Activated CD4-positive, CD25-positive, alpha-beta regulatory T cell treated with anti-CD3 and anti-CD28 coated beads, Interleukin-2, amount 50 U/mL, for 24 hours (primary cell): ENCODE measurements at places on chromosomes 13 and 19.

DNA sequence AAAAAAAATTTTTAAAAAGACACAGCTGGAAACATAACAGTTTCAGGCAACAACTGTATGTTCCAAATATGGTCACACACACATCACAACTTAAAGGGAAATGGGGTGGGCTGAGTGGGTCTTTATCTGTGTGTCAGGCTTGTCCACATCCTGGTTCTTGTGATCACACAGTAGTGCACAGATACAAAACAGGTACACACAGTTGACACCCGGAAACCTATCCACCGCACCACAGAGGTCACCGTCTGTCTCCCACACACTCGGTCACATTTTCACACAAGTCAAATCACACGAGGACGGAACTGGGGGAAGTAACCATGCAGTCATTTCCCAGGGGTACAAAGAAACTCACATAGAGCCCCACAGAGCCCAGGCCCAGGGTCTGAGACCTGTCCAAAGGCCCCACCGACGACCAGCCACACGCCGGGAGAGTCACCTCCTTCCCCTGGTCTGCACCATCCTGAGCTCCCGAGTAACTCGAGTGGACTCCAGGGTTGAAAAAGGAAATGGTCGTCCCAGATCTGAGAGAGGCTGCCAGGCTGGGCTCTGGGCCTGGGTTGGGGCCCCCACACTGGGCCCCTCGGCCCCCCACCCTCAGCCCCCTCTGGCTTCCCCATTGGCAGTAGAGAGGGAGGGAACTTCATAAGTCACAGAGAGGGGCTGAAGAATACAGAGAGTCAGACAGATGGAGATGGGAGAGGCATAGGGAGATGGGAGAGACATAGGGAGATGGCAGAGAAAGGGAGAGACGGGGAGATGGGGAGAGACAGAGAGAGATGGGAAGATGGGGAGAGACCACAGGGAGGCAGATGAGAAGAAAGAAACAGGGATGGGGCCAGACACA is 1.3 kb upstream of the PPAN start:
- ATAC-seq: peak; percentile 70

- ATAC-seq: no peak
Observed at GRCh38 chr19:29840066-29840950, 28.5 kb downstream of the CCNE1 start.

DNA sequence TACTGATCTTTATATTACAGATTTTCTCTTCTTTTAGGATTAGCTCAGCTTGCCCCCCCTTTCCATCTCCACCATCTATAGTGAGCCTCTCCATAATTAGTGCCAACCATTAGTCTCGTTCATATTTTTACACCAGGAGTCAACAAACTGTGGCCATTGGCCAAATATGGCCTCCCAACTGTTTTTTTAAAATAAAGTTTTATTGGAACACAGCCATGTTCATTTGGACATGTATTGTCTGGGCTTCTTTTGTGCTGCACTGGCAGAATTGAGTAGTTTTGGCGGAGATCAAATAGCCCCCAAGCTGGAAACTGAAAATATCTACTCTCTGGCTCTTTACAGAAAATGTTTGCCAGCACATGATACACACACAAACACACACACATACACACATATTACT is 18.4 kb downstream of the ZNF175 start:
- no peak for ATAC-seq

GRCh38 chr19:2790557-2791271 is 5.4 kb downstream of the THOP1 start:
- ATAC-seq: no peak

GRCh38 chr19:9914315-9915207 is 21.8 kb downstream of the OLFM2 start:
- peak; percentile 94 for ATAC-seq

- no peak for ATAC-seq
Observed at GRCh38 chr19:17654993-17655392, 33.2 kb downstream of the UNC13A start.

DNA sequence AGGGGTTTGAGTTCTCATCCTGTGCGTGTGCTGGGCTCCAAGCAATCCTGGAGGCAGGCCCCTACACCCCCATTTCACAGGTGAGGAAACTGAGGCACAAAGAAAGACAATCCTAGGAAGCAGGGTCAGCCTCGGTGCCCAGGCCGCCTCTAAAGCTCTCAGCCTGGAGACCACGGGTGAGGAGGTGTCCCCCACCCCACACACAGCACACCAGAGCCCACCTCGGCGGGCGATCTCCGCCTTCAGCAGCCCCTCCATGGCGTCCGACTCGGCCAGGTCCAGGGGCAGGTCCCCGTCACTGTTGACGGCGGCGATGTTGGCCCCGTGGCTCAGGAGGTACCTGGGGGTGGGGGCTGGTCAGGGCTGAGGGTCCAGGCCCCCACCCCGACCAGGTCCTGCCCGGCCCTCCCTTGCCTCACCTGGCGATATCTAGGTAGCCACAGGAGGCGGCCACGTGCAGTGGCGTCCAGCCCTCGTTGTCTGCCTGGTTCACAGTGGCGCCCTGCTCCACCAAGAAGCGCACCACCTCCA is 5.1 kb downstream of the PPP1R12C start:
- ATAC-seq: no peak

DNA sequence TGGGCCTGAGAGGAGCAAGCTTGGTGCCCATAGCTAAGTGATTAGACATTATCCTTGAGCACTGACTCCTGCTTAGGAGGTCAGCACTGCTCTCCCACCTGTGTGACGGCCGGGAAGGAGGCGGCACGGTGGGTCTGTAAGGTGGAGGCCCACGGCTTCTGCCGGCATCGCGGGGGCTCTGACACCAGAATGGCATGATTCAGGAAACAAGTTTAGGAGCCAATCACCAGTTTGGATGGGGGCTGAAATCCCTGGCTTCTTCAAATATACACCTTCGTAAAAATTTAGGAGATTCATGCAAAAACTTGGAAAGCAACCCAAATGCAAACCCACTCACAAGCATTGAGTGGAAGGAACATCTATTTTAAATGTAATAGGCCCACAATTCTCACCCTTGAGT is 307.3 kb upstream of the TSHZ3 start:
- ATAC-seq: no peak

- ATAC-seq: peak; percentile 25
Observed at GRCh38 chr19:45428384-45429231, 4.9 kb upstream of the ERCC1 start.

GRCh38 chr19:31270897-31271296 is 78.3 kb downstream of the TSHZ3 start:
- ATAC-seq: no peak

DNA sequence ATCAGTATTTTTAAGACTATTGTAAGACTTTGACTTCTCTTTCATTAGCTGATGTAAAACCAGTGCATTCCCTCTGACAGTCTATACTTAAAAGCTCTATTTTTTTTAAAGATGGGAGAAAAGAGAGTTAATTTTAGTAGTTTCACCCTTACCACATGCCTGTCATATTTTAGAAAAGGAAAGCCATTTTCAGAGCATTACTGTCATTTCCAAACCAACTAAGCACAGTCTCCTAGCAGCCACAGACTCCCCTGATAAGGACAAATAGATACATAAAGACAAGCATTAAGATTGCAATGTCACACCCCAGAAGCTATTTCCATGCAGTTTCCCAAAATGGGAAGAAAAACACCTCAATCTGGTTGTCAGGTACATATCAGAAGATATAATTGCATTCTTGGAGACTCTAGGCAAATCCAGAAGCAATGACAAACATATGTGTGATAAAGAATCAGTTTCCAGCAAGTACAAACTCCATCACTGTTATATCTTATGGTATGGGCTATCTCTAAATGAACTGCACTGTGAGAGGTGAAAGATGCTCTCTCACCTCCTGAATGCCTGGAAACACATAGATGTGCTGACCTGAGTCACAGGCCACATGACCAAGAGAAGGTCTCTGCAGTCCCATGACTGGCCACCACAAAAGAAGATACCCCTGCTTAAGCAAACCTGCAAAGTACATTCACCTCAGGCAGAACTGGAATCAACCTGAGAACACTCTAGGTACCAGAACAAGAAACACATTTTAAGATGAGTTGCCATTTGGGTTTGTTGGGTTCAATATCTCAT is 303.3 kb downstream of the POU4F1 start:
- ATAC-seq: no peak

- no peak for ATAC-seq
Observed at GRCh38 chr13:41985788-41986508, 25.0 kb upstream of the VWA8 start.

GRCh38 chr19:51289635-51290034 is 21.8 kb upstream of the IGLON5 start:
- ATAC-seq: no peak

- no peak for ATAC-seq
Observed at GRCh38 chr19:33344573-33344925, 29.0 kb upstream of the CEBPG start.

GRCh38 chr13:43878892-43879754 is at the start of gene CCDC122:
Gene CCDC122 (minus strand): TSS chr13:43879740. CDS start chr13:43869376, 10,364 bp downstream.
- peak; percentile 92 for ATAC-seq

- ATAC-seq: no peak
Observed at GRCh38 chr13:68358294-68358705, 1128.2 kb upstream of the PCDH9 start.

GRCh38 chr19:10510301-10510802 is 6.9 kb downstream of the S1PR5 start:
- no peak for ATAC-seq

DNA sequence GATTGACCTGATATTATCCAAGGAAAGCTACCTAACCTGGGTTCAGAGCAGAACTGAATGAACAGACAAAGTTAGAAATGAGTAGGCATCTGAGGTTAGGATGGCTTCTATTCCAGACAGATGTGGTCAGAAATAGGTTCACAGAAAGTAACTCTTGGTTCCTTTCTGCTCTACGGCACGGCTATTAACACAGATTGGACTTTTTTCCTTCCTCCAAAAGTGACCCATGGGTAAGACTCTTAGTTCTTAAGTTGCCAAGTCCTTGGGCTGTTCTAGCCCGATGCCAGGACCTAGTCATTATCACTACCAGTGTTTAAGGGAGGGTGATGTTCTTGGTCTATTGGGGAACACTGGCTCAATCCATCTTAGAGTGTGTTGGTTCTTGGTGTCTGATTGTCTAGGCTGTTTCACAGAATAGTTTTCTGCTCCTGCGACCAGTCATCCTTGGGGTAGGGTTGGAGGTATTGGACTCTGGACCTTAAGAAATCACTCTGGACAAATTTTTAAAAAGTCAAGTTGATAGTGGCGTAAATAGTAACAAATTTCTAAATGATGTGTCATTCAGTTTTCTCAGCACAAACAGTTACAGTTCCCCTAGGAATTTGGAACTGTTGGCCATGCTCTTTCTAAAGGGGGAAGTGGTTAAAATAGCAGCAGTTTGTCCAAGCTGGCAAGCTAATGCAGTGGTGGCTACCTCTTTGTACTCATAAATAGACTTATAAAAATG is 60.1 kb upstream of the MYCBP2 start:
- no peak for ATAC-seq

DNA sequence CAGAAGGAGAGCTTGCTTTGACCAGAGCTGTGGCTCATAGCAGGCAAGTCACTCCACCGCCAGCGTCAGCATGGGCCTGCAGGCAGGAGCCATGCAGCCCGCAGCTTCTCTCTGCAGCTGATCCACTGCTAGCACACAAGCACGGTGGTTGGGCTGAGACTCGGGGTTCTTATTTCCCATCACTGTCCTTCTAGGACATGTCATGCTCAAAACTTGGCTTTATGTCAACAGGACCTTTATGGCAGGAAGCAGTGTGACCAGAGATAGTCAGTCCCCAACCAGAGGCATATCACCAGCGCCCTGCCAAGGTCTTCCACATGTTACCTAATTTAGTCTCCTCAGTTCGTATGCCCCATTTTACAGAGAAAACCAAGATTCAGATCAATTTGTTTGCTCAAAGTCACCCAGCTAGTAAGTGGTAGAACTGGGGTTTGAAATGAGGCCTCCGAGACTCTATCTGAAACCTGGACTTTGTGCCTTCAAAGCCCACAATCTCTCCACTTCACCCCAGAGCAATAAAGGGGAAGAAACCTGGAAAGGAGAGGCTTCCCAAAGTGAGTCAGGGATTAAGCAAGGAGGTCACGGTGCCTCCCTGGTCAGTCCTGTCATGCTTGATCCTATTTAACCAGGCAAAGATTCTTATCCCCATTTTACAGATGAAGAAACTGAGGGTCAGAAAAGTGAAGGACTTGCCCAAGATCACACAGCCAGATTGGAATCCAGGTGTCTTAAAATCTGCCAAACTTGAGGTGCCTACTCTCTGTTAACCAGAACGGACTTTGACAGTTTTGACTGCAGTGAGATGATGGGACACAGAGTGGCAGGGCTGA is 5.1 kb downstream of the TMEM272 start:
- no peak for ATAC-seq

DNA sequence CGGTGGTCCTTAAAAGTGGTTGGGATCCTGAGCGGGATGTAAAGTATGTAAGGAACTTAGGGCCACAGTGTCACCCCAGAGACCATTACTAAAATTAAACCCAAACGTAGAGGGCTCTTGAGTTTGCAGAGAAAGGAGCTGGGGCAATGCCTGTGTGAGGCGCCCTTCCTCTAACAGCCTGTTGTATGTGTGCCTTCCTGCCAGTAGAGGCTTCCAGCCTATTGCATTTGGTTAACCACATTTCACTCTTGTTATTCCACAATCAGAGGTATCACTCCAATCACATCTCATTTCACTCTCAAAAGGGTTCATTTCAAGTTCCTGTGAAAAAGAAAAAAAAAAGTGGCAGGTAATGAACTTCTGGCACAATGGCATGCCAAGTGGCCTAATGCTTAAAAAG is 29.4 kb downstream of the DIAPH3 start:
- no peak for ATAC-seq

DNA sequence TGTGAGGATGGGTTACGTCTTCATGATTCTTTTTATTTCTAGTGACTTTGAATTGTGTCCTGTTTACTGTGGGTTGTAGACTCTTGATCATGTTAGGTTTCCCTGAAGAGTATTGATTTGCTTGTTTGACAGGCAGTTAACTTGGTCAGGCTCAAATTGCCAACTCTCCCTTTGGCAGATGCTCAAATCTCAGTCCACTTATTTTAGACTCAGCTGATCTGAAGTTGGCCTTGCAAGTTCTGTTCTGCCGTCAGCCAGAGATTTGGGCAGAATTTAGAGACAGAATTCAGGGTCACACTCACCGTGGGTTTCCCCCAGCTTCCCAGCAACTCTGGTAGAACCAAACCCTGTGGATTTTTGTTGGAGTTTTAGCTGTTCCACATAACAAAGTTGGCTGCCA is 71.6 kb upstream of the TEX29 start:
- ATAC-seq: no peak

DNA sequence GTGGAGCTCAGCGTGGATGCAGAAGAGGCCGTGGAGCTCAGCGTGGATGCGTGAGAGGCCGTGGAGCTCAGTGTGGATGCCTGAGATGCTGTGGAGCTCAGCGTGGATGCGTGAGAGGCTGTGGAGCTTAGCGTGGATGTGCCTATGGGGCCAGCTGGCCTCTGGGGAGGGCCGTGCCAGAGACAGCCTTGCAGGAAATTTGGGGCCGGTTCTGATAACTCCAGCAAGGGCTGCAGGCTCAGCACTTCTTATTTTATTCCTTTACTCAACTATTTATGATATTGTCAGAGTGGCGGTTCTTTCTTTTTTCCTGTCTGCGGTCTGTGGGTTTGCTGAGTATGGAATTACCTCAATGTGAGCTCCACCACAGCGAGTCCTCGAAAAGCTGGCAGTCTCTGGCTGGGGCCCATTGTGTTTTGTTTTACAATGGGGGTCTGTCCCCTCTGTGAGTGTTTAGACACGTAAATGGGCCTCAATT is 17.8 kb upstream of the TMEM255B start:
- ATAC-seq: no peak
